Activated CD4-positive, alpha-beta T cell treated with anti-CD3 and anti-CD28 coated beads, Interleukin-2, amount 50 U/mL, for 1 hour (primary cell): ENCODE measurements at places on chromosomes 4 and X.

GRCh38 chr4:69994782-69995181 is 984 bp upstream of the STATH start:
- DNase-seq, result no peak

GRCh38 chr4:1150875-1151274 is 21.5 kb downstream of the SPON2 start:
- no peak for DNase-seq

DNA sequence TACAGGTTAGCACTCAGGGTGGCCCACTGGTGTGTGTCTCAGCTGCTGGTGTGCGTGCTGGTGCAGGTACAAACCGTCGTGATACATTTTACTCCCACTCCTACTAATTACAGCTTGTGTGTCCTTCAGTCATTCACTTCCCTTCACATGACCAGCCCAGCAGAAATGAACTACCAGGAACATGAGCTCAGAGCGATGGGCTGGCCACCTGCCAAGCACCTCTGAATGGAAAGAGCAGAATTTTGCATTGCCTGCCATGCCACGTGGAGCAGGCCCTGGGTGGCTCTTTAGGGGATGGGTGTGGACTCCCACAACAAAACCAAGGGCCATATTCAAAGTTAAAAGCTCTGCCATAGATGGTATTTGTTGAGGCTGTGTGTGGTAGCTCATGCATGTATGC is 58.9 kb upstream of the PGM2 start:
- DNase-seq, result peak; percentile 14

DNA sequence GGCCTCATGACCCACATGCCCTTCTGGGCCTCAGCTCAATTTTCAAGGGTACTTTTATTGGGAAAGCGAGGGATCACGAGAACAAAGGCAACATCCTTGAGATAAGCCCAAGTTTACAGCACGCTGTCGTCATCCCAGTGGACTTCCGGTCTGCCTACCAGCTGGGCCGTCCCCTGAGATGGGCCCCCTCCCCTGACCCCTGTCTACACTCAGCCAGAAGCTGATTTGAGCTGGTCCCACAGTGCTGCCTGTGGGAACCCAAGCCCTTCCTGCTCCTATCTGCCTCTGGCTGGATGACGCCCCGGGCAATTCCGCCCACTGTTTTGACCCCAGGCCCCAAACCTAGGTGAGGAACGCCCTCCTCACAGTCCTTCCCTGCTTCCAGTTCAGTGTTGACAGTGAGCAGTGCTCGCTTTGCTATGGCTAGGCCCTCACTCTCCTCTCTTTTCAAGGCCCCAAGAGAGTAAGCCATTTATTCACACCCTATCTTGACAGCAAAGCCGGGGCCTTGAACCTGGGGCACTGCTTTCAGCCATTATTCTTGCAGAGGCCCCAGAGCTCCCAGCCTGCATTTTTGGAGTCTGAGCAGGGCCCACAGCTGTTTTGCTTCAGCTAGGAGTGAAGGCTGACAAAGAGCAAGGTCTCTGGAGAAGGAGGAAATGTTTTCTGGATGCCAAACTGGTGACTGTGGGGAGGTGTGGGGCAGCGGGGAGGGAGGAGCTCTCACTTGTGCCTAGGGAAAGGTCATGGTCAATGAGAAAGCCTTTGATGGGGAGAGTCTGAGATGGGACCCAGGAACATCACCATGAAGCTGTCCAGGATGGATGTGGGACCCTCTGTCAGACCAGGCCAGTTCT is 164.6 kb upstream of the BCOR start:
- DNase-seq, result no peak

DNA sequence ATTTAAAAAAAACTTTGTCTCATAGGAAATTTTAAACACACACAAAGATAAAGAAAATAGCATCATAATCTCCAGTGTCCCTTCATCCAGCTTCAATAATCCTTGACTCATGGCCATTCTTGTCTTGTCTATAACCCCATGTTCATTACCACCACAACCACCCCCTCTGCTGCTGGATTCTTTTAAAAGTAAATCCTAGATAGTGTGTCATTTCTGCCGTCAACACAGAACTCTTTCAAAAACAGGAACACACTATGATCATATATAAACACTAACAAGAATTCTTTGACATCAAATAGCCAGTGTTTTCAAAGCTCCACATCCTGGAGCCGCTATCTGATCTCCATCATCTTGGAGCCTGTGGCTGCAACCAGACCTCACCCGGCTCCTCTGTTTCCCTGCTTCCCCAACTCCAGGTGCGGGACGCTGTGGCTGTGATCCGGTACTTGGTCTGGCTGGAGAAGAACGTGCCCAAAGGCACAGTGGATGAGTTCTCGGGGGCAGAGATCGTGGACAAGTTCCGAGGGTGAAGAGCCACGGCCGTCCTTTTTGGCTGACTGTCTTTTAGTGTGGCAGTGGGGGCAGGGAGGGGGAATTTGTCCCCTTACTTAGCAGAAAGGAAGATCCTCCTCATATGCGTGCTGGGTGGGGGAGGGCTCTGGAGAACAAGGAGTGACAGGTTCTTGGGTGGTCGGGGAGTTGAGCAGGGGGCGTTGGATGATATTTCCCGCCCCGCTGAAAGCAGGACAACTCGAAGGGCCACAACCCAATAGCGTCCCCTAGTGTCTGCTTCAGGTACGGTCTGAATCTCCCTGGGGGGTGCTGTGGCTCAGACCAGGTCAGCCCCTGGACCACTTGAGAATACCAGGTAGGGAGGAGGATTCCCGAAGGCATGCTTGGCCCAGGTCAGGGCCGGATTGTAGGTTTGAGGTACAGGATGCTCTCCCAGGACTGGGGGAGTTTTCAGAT is 15.6 kb downstream of the XPNPEP2 start:
- no peak for DNase-seq
